ENCODE measurements at places on chromosomes 6 and 20.

DNA sequence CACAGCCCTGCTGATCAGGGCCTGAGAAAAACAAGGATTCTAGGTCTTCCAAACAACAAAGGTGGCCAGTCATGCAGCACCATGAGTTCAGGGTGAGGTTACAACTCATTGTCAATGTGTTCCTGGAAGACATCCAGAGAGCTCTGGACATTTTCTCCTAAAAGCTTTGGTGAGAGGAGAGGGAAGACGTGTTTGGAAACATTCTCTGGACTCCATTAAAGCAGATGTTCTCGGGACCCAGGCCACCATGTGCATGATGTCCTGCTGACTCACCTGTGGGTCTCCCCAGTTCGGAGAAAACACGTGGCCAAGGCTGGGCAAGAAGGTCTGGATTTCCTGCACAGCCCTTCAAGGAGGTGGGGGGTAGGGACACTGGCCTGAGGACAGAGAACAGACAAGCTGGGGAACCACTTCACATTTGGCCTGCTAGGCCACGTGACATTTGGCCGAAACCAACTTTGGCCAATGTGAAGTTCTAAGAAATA, 61.6 kb downstream of the KCNB1 start:
- no peak for DNase-seq

- no peak for DNase-seq
Observed at GRCh38 chr20:57124800-57125517, 141.5 kb downstream of the BMP7 start.

- DNase-seq = no peak
Observed at GRCh38 chr6:154057098-154057497, 18.1 kb downstream of the OPRM1 start.

- DNase-seq = no peak
Observed at GRCh38 chr6:93036835-93037234, 382.5 kb downstream of the EPHA7 start.

- no peak for DNase-seq
Observed at GRCh38 chr20:17700637-17701036, 871 bp downstream of the BANF2 start.

- no peak for DNase-seq
Observed at GRCh38 chr6:143894655-143895054, 30.4 kb downstream of the ZC2HC1B start.

GRCh38 chr6:11128608-11129007, 17.1 kb upstream of the ERVFRD-1 start:
- DNase-seq = no peak

DNA sequence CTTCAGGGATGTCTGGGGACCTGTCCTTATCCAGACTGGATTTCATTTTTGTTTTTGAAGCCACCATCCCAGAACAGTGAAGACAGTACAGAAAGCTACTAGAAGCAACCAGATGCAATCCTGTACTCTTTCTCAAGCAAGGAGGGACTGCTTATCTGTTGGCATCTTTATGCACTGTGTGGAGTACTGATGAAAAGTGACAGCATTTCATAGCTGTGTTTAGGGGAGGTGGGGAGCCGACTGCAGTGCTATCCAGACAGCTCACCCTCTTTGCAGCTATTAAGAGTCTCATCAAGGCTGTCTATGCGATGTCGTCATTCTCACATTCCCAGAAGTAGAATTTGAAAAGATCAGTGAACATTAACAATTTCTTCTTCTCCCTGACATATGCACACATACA, 5.5 kb downstream of the ZDHHC14 start:
- DNase-seq = no peak

- DNase-seq = no peak
Observed at GRCh38 chr6:158773581-158774449, 45.4 kb downstream of the EZR start.

GRCh38 chr6:41028561-41029412, 10.2 kb downstream of the UNC5CL start:
- no peak for DNase-seq

GRCh38 chr6:26340066-26340465, 24.9 kb upstream of the BTN3A2 start:
- no peak for DNase-seq

DNA sequence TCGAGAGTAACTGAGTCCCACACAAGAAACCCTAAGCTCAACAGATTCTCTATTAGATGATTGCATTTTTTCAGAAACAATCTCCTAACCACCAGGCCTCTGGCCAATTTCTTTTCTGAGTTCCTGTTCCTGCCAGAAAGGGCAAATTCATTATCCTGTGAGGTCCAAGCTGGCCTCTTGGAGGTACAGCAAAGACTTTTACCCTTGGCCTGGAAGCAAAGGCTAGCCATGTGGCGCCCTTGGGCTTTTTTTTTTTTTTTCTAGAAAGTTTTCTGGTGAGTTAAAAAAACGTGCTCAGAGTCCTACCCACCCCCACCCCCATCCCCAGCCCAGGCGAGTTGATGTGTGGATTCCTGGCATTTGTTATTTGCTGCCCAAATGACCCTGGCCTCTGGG, 59.0 kb upstream of the EEF1A1 start:
- DNase-seq = no peak

DNA sequence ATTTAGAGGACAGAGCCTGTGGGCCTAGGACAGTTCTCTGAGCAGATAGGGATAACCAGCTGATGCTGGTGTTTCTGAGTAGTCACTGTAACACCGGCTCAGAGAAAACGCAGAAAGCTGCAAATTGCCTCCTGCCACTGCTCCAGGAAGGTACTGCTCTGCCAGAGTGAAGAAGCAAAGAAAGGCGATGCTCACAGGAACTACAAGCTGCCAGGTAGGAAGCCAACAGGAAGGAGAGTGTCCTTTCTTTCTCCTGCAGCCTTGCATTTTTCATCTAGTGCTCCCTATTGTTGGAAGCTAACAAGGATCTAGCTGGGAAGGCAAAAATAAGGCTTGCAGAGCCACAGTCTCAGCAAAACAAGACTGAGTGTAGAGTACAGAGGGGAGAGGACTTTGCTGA, 70.7 kb upstream of the RAB32 start:
- no peak for DNase-seq

- no peak for DNase-seq
Observed at GRCh38 chr6:7631466-7631865, 41.5 kb downstream of the SNRNP48 start.

- peak; percentile 54 for DNase-seq
Observed at GRCh38 chr20:17610566-17611289, 40.9 kb downstream of the DSTN start.

GRCh38 chr6:38836585-38836984, 121.5 kb downstream of the DNAH8 start:
- DNase-seq = no peak

- DNase-seq = no peak
Observed at GRCh38 chr6:4809999-4810918, 34.1 kb downstream of the CDYL start.

DNA sequence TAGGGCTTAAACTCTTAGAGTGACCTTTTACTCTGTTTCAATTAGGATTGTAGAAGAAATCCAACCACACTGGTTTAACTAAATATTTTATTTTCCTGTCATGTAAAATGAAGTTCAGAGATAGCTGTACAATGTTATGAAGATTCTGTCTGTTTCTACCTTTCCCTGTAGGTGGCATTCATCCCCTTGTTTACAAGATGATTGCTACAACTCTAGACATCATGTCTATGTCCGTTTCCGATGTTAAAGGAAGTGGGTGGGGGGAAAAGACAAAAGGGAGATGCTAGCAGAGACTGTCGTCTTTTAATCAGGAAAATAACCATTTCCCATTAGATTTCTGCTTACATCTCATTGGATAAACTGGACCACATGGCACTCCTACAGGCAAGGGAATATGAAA, 30.9 kb upstream of the RIMS1 start:
- no peak for DNase-seq

- DNase-seq = no peak
Observed at GRCh38 chr6:51585264-51585663, 502.1 kb downstream of the PKHD1 start.

- no peak for DNase-seq
Observed at GRCh38 chr6:7956257-7956656, 45.7 kb upstream of the TXNDC5 start.

DNA sequence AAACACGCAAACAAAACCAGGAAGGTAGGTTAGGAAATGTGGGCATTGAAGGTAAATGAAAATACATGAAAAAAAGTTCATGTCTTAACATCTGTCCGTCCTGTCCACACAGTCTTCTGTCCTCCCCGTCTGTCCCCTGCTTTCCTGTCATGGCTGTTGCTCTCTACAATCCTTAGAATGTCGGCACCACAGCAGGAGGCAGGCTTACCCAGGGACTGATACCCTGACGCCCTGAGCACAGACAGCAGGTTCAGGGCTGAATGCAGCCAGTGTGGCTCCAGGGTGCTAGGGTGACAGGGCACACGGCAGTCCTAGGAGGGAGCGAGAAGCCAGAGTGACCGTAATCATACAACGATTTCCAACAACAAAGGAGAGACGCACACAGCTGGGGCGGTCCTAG, 123.7 kb downstream of the IRF4 start:
- no peak for DNase-seq

DNA sequence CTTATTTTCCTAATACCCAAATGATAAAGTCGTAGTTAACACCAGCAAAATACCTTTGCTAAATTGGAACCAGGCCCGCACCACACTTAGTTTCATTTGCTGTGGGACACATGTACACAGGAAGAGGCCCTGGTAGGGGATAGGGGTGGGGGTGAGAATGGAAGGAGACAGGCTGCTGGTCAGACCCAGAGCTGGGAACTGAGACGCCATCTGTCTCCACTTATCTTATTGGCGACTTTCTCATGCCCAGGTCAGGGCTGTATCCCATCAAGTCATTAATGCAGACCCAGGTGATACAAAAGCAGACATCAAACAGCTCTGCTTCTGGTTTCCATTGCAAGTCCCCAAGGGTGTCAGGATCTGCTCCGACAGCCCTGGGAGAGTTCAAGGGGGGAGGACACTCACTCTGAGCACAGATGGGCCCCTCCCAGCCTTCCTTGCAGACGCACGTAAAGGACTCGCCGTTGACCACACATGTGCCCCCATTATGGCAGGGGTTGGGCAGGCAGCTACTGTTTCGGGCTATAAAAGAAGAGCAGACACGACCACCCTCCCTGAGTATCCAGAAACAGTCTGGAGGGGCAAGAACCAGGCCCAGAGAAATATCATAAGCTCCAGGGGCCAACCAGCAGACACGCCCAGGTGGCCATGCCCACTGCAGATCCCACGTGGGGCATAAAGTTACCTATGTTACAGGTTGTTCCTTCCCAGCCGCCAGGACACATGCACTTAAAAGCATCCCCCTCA, 29.2 kb downstream of the JAG1 start:
- DNase-seq = no peak

GRCh38 chr20:45813006-45813340, 529 bp downstream of the UBE2C start:
- DNase-seq = no peak

GRCh38 chr6:104642871-104643270, 216.8 kb downstream of the HACE1 start:
- no peak for DNase-seq

- DNase-seq = no peak
Observed at GRCh38 chr6:3079682-3080081, 11.4 kb downstream of the RIPK1 start.

GRCh38 chr20:62156592-62157386, 13.2 kb downstream of the SS18L1 start:
- peak; percentile 73 for DNase-seq

DNA sequence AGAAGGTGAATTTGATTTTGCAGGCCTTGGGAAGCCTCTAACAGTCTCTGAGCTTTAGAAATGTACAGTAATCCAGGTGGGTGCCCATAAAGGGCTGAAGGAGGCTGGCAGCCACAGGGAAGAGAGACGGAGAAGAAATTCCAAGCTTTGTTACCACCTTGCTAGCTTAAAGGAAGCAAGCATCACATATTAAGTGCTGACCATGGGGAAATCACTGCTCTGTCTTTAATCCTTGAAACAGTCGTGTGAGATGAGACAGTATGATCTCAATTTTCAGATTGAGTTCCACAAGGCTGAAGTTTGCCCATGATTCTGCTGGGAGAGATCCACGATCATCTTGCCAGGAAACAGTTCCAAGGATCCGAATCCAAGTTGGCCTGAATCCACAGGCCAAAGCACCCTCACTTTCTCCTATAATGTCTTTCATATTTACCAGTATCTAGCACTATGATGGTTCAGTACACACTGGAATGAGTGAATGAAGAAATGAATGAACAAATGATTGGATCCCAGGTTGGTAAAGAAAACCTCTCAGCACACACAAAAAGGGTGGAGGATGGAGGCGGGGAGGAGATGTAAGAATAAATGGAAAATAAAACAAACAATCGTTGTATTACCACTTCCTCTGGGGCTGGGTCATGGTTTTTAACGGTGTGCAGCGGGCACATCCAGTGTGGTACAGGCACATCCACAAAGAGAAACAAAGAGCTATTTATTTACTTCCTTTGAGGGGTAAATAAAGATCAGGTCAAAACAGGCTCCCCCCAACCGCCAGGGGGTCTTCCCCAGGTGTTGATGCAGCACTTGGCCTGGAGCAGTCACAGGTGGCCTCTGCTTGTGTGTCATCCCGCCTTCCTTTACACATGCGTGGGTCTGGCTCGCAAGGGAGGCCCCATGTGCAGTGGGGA, 28.2 kb upstream of the TAF8 start:
- peak; percentile 54 for DNase-seq

- no peak for DNase-seq
Observed at GRCh38 chr20:46312075-46312944, 4.0 kb upstream of the CDH22 start.

GRCh38 chr6:43468240-43468639, 9.1 kb upstream of the TJAP1 start:
- no peak for DNase-seq

DNA sequence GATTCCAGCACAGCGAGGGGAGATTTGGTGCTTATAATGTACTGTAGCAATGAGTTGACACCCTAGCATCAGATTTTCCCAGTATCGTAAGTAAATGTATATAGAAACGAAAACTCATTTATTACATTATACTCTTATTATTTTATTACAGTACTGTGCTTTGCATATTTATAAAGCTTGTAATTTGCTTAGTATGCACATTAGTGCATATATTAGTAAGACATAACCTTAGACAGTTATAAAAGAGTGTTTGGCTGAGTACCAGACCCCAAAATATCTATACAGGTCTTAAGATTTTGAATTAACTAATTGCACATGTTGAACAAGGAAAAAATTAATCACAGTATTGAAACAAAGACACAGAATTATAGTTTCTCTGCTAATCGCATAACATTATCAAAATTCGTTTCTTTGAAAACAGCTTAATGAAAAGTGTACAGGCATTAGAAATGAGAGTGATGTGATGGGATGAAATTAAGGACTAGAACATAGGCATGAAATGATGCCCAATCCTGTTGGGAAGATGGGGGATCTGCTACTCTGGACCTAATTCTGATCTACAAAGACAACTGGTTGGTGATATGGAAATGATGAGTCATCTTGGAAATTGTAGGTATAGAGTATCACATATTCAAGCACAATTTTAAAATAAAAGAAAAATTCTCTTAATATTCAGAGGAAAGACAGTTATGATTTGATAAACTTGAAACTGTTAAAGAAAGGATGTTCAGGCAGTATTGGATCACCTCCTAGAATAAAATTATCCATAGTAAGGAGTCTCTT, 42.8 kb downstream of the STXBP5 start:
- DNase-seq = no peak

GRCh38 chr20:50013976-50014375, 31.2 kb downstream of the SNAI1 start:
- no peak for DNase-seq
